RPMI7951 (cell line): ENCODE measurements at places on chromosomes 13 and 19.
A peak's percentile ranks its signal among the peaks of the same experiment; 100 is the strongest.

- DNase-seq: no peak
These were observed 37.7 kb downstream of the GPR42 start for GRCh38 chr19:35408284-35409171.

DNA sequence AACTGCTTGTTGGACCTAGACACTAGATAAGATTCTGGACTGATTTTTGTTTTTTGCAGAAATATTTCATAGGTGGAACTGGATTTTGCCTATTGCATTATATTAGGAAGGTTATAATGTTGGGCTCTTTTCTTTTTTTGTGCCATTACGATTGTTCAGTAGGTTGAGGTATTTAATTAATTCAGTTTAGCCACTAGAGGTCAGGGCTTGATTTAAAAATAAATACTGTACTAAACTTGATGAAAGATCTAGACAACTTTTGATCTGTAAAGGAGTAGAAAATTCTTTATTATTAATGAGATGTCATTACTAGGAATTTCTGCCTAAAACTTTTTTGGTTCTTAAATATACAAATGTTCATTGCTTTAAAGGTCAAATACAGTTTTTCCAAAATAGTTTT, 15.2 kb upstream of the SUPT20H start:
- peak; percentile 42 for DNase-seq

GRCh38 chr13:79037197-79037596, 368.9 kb downstream of the RBM26 start:
- no peak for DNase-seq

DNA sequence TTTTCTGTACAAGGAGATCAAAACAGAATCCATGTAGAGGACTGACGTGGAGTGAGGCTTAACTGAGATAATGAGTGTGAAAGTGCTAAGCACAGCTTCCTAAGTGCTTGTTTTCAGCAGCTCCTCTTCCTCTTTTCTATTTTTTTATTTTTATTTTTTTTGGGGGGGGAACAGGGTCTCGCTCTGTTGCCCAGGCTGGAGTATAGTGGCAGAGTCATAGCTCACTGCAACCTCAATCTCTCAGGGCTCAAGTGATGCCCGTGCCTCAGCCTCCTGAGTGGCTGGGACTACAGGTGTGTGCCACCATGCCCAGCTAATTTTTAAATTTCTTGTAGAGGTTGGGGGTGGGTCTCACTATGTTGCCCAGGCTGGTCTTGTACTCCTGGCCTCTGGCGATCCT, 5.6 kb upstream of the FOSB start:
- DNase-seq: no peak

- no peak for DNase-seq
These were observed 35.0 kb downstream of the AMER2 start for GRCh38 chr13:25136880-25137787.

DNA sequence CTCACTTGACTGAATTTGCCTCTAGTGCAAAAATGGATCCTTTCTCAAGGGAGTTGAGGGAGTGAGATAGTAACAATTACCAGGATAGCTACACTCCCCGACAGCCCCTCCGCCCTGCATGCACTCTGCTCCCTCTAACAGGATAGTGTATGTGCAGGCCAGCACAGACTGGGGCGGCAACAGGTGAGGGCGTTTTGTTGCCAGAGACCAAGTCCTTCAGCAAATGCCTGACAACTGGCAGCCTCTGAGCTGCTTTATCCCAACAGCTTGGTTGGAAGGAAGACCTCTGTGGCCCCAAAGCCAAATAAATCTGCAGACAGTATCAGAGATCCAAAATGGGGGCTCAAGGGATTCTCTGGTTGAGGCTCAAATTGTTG, 86.6 kb downstream of the SLC7A1 start:
- no peak for DNase-seq

- DNase-seq: no peak
These were observed 1456.7 kb upstream of the MIR17HG start for GRCh38 chr13:89890806-89891205.

- DNase-seq: no peak
These were observed 31.1 kb upstream of the SIAH3 start for GRCh38 chr13:45882626-45883025.

- peak; percentile 37 for DNase-seq
These were observed 1.7 kb upstream of the USPL1 start for GRCh38 chr13:30615866-30616541.

DNA sequence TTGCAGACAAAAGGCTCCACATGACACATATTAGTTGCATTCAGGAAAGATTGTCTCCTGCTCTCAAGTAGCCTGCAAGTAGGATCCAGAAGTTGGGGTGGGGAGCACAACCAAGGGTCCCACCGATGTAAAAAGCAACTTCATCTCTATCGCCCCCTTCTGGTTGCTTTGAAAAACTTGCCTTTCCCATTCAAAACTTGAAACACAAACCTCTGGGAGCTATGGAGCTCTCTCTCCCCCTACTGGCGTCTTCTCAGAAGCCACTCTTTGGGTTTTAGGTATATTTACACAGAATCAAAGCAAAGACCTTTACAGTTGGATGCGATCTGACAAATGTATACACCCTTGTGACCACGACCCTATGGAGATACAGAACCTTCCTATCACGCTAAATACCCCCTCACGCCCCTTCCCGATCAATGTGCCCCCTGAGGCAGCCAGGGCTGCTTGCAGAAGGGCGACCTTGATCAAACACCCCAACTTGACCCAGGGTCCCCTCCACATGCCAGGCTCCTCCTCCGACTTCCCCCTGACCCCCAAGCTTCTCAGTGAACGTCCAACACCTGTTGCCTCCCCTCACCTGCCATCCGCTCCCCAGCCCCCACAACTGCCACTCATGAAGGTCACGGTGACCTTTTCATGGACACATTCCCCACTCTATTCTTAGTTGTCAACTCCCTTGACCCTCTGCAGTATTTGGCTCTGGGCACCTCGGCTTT, 10.1 kb downstream of the NOSIP start:
- peak; percentile 81 for DNase-seq

DNA sequence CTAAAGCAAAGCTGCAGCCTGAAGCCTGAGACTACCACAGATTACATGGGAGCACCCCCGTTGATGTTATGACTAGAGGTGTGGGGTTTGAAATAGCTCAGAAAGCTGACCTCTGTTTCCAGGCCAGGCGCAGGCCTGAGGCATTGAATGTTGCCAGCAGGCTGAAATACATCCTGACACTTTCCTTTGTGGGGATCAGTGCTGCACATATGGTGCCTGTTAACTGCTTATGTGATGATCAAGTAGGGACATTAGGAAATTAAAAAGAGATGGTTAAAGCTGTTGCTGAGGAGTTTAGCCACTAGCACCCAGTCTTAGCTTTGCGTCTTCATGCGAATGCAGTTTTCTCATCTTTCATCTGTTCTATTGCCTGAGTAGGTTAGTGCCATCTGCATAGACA, 83.2 kb downstream of the CCNA1 start:
- no peak for DNase-seq
